ENCODE measurements at places on chromosomes 2 and 18. TPM values are rescaled to one million over a fixed set of nuclear protein-coding genes. Genes with fewer than 3 reads are reported as not detected.

CAPN13 gene
- total RNA-seq, result 0.36 TPM

FRZB gene
- 10.2 TPM for total RNA-seq

DNA sequence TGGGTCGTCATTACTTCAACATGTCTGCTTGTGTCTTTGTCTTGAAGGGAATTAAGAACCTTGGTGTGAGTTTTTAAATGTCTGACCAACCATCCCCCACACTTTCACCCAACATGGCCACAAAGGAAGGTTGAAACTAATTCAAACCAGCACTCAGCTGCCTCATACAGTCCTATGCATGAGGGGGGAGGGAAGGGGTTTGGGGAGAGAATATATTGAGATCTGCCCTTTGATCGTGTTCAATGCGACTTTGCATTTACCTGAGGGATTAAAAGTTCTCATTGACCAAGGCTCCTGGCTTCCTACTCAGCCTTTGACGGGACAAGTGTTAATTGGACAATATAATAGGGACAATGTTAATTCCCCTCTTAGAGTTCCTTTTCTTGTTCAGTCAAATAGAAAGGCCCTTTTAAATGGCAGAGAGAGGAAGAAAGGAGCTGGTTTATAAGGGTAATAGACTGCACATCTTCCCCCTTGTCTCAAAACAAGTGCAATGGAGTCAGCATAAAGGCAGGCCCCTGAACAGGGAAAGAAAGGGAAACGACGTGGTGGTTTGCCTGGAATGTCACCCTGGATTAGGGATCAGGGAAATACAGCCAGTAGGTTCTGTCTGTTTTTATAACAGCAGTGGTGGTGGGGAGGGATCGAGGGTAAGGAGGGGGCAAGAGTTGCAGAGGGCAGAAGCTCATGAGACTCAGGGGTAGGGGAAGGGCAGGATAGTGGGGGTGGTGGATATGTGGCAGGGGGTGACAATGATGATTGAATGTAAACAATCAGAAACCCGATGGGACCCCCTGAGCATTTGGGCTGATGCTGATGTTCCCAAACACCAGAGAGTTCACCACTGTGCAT, 198.7 kb downstream of the MYCN start:
- DNase-seq, result no peak

DNA sequence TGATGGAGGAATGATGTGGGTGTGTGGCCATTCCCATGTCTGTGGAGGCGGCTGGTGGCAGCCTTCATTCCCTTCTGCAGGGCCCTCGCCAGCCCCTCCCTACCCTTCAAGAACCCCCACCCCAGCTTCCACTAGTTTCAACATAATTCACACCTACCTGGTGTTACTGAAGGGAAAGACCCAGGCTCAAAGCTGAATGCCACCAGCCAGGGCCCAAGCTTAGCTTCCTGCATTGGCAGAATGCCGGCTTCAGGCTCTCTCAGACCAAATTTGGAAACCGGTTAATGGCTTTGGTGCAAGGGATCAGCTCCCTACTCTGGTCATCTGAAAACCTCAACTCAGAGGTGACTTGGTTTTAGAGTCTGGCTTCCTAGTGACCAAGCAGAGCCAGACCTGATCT, 16.9 kb downstream of the GAREM2 start:
- DNase-seq, result no peak
